ENCODE measurements at places on chromosomes 11 and 22. TPM values are rescaled to one million over a fixed set of nuclear protein-coding genes. Genes with fewer than 3 reads are reported as not detected.

SCGB1A1 gene
- 0.37 TPM for total RNA-seq

TAGLN gene
- 145 TPM for total RNA-seq

GRIK4 gene
- total RNA-seq, result not detected

RFPL1 gene
- not detected for total RNA-seq

ZBTB16 gene
- 1.2 TPM for total RNA-seq

DCHS1 gene
- total RNA-seq, result 0.07 TPM

ART1 gene
- 0.10 TPM for total RNA-seq

A4GALT gene
- 27.5 TPM for total RNA-seq

ENTHD1 gene
- not detected for total RNA-seq

SEC14L6 gene
- total RNA-seq, result not detected

OR2D2 gene
- not detected for total RNA-seq

NCAPD3 gene
- total RNA-seq, result 22.0 TPM

PRR33 gene
- not detected for total RNA-seq

EHF gene
- total RNA-seq, result 1.4 TPM

Data from A549 treated with AZD2906 at 1 μM for 4 hours (cell line).